NCI-H345 (cell line): ENCODE measurements at places on chromosomes 7 and 10.

- no peak for DNase-seq
Observed at GRCh38 chr10:71483885-71484751, 87.4 kb downstream of the CDH23 start.

DNA sequence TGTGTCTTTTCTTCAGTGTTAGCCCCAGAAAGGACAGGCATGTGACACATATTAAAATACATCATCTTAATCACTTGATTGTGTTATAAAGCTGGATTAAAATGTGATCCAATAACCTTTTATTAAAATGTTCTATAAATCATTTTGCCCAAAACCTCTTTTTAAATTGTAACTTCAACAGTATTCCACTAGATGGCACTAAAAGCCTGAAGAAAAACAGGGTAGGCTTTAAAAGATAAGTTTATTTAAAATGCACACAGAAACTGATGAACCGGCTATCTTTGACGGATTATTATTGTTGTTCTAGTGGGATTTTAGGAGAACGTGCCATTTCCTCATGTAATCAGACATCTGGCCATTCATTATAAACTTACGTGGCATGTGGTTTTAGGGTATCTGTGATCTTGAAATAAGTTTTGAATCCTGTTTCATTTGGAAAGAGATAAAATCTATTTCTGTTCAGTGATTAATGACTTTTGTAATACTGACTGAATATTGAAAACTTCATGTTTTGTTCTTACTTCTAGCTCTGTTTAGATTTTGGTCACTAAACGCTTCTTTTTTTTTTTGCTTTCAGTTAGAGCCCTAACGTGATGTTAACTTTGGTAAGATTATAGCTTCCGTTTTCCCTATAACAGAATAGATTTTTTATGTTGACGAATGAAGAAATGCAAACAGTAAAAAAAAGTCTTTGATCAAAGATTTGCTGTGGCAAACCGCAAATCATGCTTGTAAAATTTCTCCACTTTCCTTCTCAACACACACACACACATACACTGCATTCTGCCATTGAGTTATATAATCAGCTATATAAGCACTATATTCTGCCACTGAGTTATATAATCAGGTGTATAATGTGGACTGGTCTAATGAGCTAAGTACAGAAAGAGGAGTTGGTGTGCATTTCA lies 13.6 kb downstream of the VPS50 start:
- no peak for DNase-seq

DNA sequence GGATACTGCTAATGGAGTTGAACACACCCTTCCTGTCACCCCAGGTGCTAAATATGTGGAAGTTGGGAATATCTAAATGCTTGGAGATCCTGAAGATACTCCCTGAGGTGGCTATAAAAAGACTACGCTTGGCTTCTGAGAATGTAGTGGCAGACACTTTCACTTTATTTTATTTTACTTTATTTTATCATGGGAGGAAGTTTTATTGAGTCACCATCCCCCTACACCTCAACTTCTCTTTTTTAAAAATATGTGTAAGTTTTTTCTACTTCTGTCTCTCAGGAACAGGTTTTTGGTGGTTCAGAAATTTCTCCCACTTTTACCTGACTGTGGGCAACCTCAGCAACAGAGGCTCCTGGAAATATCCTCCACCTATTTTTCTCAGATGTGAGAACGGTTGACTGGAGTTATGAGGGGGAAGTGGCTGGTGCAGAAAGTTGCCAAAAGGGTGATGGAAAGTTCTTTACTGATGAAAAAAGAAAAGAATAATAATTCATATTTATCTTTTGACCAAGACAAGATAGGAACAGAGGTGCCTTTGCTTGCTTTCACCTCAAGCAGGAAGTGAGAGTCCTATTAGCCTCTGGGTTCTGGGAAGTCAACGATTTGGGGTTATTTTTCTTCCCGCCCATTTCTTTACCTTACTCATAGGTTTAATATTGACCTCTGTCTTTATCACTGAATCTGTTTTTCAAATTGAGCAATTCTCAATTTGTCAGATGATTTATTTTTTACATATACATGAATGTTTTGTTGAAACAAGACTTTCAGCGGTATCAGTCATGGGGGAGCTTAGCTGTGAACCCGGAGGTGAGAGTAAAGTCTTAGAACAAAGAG lies 103.6 kb downstream of the AHR start:
- no peak for DNase-seq

DNA sequence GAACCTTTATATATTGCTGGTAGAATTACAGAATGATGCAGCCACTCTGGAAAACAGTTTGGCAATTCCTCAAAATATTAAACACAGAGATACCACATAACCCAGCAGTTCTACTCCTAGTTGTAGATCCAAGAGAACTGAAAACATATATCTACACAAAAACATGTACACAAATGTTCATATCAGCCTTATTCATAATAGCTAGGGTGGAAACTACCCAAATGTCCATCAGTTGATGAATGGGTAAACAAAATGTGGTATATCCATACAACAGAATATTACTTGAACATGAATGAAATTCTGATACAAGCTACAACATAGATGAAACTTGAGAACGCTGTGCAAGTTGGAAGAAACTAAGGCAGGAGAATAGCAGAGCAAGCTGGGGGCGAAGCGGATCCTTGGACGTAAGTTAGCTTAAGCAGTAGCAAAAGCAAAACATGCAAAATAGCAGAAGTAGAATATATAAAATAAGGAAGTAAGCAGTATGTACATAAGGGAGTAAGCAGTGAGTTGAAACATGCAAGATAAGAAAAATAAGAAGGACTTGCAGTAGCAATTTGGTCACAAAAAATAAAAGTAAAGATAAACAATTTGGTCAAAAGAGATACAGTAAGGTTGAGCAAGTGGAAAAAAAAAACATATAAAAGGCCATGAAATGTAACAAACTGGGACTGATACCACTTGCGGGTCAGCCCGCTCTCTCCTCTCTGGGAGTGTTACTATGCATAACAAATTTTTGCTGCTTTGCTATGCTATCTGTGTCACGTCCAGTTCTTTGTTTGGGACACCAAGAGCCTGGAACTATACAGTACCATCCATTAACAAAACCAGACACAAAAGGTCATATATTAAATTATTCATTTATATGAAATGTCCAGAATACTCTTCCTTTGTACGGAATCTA lies 18.0 kb upstream of the HILPDA start:
- DNase-seq = no peak

DNA sequence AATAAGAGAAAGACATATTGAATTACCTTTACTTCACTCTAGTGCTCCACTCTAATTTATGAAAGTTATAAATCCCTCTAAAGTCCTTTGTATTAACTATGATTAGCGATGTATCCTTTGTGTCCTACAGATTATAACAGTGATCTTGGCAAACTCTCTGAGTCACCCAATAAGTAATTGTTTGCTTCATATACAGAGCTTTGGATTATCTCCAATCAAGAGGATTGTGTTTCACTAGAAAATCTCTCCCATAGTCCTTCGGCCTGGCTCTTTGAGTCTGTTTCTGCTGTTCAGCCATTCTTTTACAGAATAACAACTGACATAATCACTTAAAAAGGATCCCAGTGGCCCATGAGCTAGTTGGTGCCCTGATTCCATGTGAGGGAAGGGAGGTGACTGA lies 9.5 kb downstream of the LMOD2 start:
- no peak for DNase-seq

- no peak for DNase-seq
Observed at GRCh38 chr7:114832906-114833595, 88.8 kb upstream of the MDFIC start.

- no peak for DNase-seq
Observed at GRCh38 chr10:76086170-76086760, 654.8 kb downstream of the LRMDA start.

DNA sequence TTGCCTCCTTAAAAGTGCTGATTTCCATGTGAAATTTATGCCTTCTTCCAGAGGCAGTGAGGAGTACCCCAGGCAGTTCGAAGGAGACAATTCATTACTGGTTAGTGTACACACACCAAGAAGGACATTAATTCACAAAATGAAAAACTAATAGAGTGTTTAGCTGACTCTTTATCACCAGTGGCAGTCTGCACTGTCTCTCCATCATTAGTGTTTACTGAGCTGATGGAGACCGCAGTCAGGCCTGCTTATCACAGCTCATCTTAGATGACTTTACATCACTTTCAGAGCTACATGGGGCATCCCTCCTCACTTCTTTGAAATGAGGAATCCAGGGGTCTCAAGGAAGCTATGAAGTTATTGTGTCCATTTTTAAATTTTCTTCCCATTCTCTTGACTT lies 155.5 kb upstream of the LRGUK start:
- no peak for DNase-seq

- DNase-seq = no peak
Observed at GRCh38 chr10:24434961-24435360, 226.0 kb downstream of the KIAA1217 start.

- DNase-seq = peak; percentile 35
Observed at GRCh38 chr10:96339956-96340904, 18.6 kb downstream of the OPALIN start.

GRCh38 chr10:25692761-25693160 lies 241.3 kb upstream of the MYO3A start:
- DNase-seq = no peak

- DNase-seq = no peak
Observed at GRCh38 chr7:15765753-15766152, 79.3 kb upstream of the MEOX2 start.

DNA sequence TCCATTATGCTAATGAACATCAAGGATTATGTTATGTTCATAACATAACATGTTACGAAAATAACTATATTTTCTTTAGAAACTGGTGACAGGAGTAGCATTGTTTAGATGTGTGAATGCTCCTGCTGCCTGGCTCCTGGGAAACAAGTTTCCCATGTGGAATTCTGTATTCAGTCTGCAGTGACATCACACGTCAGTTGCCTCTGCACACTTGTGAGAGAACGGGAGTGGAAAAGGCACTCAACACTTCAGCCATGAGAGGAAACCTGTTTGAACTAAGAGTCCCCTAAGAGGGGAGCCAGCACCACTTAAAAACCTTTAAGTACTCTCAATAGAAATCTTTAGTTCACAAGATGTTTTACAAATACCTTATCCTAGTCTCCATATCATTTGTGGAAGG lies 140.3 kb upstream of the FAM20C start:
- DNase-seq = no peak

DNA sequence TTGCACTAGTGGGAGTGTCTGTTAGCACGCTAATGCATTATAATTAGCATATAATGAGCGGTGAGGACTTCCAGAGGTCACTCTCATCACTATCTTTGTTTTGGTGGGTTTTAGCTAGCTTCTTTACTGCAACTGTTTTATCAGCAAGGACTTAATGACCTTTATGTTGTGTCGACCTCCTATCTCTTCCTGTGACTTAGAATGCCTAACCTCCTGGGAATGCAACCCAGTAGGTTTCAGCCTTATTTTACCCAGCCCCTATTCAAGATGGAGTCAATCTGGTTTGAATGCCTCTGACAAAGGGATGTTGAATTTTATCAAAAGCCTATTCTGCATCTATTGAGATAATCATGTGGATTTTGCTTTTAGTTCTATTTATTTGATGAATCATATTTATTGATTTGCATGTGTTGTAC lies 22.5 kb upstream of the ZNF518A start:
- DNase-seq = no peak

- no peak for DNase-seq
Observed at GRCh38 chr10:74750848-74751274, 75.5 kb upstream of the KAT6B start.

GRCh38 chr7:44727937-44728262 lies 20.7 kb upstream of the ZMIZ2 start:
- no peak for DNase-seq

GRCh38 chr10:110323503-110323902 lies 18.8 kb upstream of the SMNDC1 start:
- DNase-seq = no peak

- DNase-seq = peak; percentile 46
Observed at GRCh38 chr10:62437696-62438095, 63.5 kb downstream of the ZNF365 start.

DNA sequence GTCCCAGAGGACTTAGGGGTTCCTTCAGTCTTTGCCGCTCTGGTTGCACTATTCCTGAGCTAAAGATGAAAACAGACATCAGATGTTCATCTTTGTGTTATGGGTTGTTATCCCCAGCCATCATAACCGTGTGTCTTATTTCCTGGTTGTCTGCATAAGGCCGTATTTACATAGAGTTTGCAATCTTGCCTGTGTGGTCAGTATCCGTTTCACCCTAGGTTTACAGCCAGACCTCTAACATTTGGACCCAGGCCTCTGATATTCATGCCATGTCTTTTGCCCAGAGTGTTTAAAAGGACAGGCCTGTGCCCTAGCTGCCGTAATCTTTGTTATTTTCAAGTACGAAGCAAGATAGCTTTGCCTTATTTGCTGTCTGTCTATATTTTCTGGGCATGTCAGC lies 26.6 kb downstream of the LRRC4 start:
- DNase-seq = no peak

DNA sequence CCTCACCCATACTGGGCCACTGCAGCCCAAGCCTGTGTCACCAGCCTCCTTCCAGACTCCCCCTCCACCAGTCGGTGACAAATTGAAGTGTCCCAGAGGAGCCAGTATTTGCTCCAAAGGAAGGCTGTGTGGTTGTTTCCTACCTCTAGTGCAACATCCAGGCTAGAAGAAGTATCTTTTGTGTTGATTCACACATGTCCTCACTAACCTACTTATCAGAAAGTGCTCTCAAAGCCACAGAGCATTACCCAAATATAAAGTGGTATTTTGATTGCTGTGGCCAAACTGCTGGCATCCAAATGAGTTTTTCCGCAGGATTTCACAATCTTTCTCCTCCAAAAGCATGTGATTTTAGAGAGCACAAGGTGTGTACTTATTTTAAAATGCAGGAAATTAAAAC lies 134.8 kb downstream of the CUL2 start:
- no peak for DNase-seq

DNA sequence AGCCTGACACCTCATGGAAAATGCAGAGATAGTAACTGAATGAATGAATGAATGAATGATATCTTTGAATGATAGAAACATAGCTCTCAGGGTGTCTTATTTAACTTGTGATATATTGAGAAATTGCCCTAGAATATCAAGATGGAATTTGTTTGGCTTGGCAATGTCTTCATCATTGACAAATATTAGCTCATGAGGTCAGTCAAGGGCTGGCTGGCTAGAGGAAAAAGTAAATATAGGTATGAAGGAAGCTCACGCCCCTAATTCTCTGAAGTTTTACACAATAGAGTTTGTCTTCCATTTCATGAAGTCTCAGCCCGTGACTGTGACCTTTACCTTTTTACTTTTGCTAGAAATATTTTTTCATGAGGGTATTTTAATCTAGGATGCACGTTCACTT lies 305.2 kb downstream of the ADARB2 start:
- DNase-seq = no peak

DNA sequence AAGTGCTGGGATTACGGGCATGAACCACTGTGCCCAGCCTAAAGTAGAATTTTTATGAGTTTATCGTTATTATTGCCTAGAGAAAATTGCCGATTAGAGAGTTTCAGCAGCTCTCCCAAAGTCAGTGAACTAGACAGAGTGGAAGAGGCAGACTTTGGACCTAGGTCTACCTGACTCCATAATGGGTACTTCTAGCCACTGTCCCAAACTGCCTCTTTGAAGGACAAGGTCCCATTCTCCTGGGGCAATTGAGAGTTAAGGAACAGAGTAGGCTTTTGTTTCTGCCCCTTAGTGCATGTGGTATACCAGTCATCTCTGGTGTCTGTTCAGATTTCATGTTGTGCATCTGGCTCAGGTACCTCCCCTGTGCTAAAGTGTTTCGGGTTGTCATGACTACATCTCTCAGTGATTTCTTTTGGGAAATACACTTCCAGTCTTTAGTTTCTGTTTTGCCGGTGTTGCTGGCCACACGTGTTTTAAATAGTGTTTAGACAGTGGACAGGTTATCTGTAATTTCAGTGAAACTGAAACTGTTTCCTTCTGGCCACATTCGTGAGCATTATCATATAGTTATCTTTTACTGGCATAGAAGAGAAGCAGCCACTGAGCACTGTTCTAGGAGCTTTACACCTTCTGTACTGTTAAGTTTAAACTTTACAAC lies 4.7 kb downstream of the TMEM236 start:
- DNase-seq = no peak
